Placental pericyte (primary cell): ENCODE measurements at places on chromosomes 2 and 18. TPM values are rescaled to one million over a fixed set of nuclear protein-coding genes. Genes with fewer than 3 reads are reported as not detected.

CNTNAP5 gene
- not detected in 2 replicates for total RNA-seq

KCNIP3 gene
- 0.57 and 0.88 TPM in 2 replicates for total RNA-seq

GYPC gene
- 80.3 and 213 TPM in 2 replicates for total RNA-seq

CKAP2L gene
- 0.88 and 59.1 TPM in 2 replicates for total RNA-seq

NEUROD1 gene
- not detected in 2 replicates for total RNA-seq

CYS1 gene
- 0.14 and 0.22 TPM in 2 replicates for total RNA-seq

OR6B2 gene
- not detected in 2 replicates for total RNA-seq

COPS8 gene
- total RNA-seq = 68.7 and 104 TPM in 2 replicates

STEAP3 gene
- 58.3 and 74.0 TPM in 2 replicates for total RNA-seq

MPP4 gene
- 0.44 and 17.9 TPM in 2 replicates for total RNA-seq

SCN9A gene
- 3.3 and 60.1 TPM in 2 replicates for total RNA-seq

RAB6C gene
- not detected in 2 replicates for total RNA-seq

EXOC6B gene
- total RNA-seq = 31.5 and 42.0 TPM in 2 replicates

POTEF gene
- not detected in 2 replicates for total RNA-seq

TMEM17 gene
- total RNA-seq = 1.6 and 2.6 TPM in 2 replicates

NPPC gene
- total RNA-seq = 0.86 TPM in 1 of 2 replicates, not detected in the other

SP140L gene
- 13.8 and 24.3 TPM in 2 replicates for total RNA-seq

TNS1 gene
- 48.1 and 164 TPM in 2 replicates for total RNA-seq

ILKAP gene
- total RNA-seq = 20.6 and 21.2 TPM in 2 replicates

ITPRIPL1 gene
- 0.22 and 1.7 TPM in 2 replicates for total RNA-seq

KLHL41 gene
- total RNA-seq = 0.14 and 0.22 TPM in 2 replicates

SIX2 gene
- under 0.01 TPM in 1 of 2 replicates, not detected in the other for total RNA-seq

IGFBP5 gene
- 541 and 638 TPM in 2 replicates for total RNA-seq
